Left ventricle myocardium inferior (tissue), 1 donor: ENCODE measurements at places on chromosomes 5 and 9. TPM values are rescaled to one million over a fixed set of nuclear protein-coding genes. Genes with fewer than 3 reads are reported as not detected.

Gene IL4
- not detected for total RNA-seq

Gene BHMT
- total RNA-seq, result not detected

GRCh38 chr5:56460195-56460546, 227.0 kb upstream of the ANKRD55 start:
- DNase-seq, result no peak

Gene ANKRD18B
- total RNA-seq, result not detected

DNA sequence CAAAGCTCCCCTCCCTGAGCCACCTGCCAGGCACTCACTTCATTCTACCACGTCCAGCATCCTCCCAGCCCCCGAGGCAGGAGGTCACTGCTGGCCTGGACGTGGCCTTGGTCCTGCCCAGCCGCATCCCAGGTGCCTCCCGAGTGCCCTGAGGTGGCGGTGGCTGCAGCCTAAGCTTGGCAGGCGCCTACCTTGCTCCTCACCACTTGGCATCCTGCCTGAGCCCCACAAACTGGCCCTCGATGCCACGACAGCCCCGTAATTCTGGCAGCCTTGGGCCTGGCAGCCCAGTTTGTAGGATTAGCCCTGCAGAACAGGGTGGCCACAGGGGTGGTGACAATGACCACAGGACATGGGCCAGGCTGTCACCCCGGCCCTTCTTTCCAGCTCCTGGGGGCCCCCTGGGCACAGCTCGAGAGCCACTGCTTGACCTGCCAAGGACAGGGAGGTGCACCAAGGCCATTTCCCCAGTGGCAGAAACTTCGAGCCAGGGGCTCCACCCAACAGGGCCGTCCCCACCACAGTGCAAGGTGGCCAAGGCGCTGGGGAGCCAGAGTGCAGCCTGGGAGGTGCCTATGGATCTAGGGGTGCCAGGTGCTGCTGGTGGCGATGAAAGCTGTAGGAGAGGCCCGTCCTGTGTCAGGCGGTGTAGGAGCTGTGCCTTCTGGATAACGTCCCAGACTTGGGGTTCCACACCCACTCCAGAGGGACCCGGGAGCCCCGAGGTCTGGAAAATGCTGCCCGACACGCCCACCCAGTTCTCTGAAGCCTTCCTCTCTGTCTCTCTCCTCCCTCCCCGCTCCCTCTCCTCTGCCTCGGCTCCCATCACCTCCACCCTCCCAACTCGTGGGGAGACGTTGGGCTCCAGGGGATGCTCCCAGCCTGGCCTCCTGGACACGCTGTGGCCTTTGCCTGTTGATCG, 18.4 kb downstream of the NKD2 start:
- peak; percentile 16 for DNase-seq
